ENCODE measurements at places on chromosomes 1 and 21. TPM values are rescaled to one million over a fixed set of nuclear protein-coding genes. Genes with fewer than 3 reads are reported as not detected.

Gene GRHL3
- not detected for total RNA-seq

Gene C4BPA
- not detected for total RNA-seq

GRCh38 chr1:247435030-247435758 is 19.2 kb downstream of the NLRP3 start:
- no peak for DNase-seq

DNA sequence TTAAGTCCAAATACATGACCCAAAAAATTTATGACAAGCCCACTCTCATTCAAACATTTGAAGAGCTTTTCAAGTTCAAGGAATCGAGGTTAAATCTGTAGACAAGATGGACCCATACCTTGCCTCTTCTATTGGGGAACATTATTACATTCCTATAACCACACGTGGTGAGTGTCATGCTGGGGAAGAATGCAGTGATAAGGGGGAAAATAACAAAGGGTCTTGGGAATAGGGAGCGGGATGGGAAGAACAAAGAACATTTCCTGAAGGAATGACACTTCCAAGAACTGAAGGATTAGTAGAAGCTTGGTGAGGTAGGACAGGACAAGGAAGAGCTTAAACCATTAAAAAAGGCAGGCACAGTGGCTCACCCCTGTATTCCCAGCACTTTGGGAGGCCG is 18.8 kb downstream of the PDZK1 start:
- DNase-seq, result no peak

GRCh38 chr1:116724765-116725375 is 29.4 kb upstream of the CD2 start:
- no peak for DNase-seq

DNA sequence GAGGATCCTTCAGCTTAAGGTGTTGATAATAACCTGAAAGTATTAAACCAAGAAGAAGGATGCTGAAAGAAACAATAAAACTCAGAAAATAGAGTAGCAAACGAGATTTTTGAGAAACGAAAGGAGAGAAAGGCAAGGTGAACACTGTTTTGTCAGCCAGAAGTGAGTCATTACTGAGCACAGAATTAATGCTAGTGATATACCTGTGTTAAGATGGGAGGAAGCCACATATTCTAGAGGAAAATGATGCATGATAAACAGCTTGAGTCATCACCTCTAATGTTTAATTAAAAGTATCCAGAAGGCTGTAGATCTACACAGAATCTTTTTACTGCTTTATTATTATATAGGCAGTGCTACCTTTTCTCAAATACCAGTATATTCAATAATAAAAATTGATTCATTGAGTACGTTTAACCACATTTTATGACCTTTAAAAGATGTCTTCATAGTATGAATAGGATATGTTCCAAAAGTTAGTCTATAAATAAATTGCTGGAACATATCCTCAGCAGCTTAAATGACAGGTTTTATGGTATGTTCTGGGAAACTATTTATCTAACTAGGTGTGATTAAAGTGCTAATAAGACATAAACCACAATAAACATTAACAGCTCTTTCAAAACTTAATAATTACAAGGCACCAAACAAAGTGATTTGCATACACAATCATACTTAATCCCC is 10.3 kb downstream of the SH3GLB1 start:
- DNase-seq, result no peak

- no peak for DNase-seq
These were observed 11.5 kb upstream of the HCRTR1 start for GRCh38 chr1:31605908-31606427.

- peak; percentile 21 for DNase-seq
These were observed 237.1 kb downstream of the TRABD2B start for GRCh38 chr1:47759936-47760629.

- no peak for DNase-seq
These were observed 25.1 kb downstream of the SHCBP1L start for GRCh38 chr1:182927693-182928433.

DNA sequence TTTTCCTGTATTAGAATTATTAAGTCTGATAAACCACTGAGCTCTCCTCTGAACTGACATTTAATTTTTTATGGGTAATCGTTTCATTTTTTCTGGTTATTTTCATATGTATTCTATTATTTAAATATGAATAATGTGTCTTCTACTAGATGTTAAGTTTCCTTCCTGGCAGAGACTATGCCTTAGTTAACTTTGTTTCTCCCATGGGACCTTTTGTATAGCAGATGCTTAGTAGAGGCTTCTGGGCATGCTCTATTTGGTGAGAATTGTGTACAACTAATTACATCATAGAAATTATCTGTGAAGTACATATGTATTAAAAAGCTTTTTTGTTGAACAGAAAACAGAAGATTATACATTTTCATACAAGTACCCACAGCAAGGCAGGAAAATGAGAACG is 23.4 kb downstream of the CTBS start:
- no peak for DNase-seq

GRCh38 chr1:214472364-214472763 is 79.0 kb downstream of the PTPN14 start:
- DNase-seq, result no peak

- DNase-seq, result no peak
These were observed 56.7 kb upstream of the CD55 start for GRCh38 chr1:207264663-207265252.

- DNase-seq, result no peak
These were observed 6.0 kb downstream of the PIK3CD start for GRCh38 chr1:9657521-9658032.

DNA sequence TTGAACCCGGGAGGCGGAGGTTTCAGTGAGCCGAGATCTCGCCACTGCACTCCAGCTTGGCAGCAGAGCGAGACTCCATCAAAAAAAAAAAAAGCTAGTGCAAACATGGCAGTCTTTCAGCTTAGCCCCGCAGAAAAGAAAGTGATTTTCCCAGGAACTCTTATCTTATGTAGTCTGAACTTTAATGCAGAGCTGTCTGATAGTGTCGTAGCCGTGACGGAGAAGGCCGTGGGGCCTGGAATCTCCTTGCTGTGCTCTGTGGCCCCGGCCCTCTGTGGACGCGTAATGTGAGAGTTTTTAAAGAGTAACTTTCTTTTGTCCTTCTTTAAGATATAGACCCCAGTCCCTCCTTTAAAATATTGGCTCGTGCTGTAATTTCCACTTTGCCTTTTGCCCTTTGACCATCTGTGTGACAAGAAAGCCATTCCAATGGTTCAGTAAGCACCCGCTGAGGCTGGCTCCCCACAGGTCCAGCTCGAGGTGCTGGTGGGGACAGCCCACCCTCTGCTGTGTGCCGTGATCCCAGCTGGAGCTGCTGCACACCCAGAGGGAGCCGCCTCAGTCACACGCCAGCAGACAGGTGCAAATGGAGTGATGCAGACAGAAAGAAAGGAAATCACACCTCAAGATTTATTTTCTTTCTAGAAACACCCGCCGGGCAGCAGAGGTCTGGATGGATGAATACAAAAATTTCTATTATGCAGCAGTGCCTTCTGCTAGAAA is 164.0 kb downstream of the PGBD5 start:
- no peak for DNase-seq

- no peak for DNase-seq
These were observed 4.8 kb upstream of the SLAMF9 start for GRCh38 chr1:159958719-159959380.

- no peak for DNase-seq
These were observed 202.9 kb downstream of the TBX15 start for GRCh38 chr1:118785246-118785645.

All from sigmoid colon (tissue), 7 donors.